ENCODE measurements at places on chromosomes 7 and 10. TPM values are rescaled to one million over a fixed set of nuclear protein-coding genes. Genes with fewer than 3 reads are reported as not detected.

SPDYE8 gene
- total RNA-seq: not detected

IRF5 gene
- 1.7 TPM for total RNA-seq

CYP2C9 gene
- not detected for total RNA-seq

NPFFR1 gene
- not detected for total RNA-seq

FKBP9 gene
- total RNA-seq: not detected

CDH23 gene
- total RNA-seq: 5.2 TPM

HOXA13 gene
- not detected for total RNA-seq

THNSL1 gene
- 0.52 TPM for total RNA-seq

ZNF789 gene
- total RNA-seq: 13.5 TPM

FZD8 gene
- 2.2 TPM for total RNA-seq

UNC5B gene
- total RNA-seq: not detected

GRID1 gene
- total RNA-seq: not detected

SYT15 gene
- 0.17 TPM for total RNA-seq

FBH1 gene
- total RNA-seq: 33.9 TPM

PNLIP gene
- total RNA-seq: not detected

PDZD7 gene
- total RNA-seq: 3.1 TPM

MUC12 gene
- 0.39 TPM for total RNA-seq

NFE2L3 gene
- 0.93 TPM for total RNA-seq

ACSM6 gene
- not detected for total RNA-seq

RAPGEF5 gene
- total RNA-seq: 0.17 TPM

PCGF6 gene
- 1.6 TPM for total RNA-seq

CALML3 gene
- not detected for total RNA-seq

PRRT4 gene
- total RNA-seq: 0.47 TPM
